ENCODE measurements at places on chromosomes 5 and 9. TPM values are rescaled to one million over a fixed set of nuclear protein-coding genes. Genes with fewer than 3 reads are reported as not detected.

DNA sequence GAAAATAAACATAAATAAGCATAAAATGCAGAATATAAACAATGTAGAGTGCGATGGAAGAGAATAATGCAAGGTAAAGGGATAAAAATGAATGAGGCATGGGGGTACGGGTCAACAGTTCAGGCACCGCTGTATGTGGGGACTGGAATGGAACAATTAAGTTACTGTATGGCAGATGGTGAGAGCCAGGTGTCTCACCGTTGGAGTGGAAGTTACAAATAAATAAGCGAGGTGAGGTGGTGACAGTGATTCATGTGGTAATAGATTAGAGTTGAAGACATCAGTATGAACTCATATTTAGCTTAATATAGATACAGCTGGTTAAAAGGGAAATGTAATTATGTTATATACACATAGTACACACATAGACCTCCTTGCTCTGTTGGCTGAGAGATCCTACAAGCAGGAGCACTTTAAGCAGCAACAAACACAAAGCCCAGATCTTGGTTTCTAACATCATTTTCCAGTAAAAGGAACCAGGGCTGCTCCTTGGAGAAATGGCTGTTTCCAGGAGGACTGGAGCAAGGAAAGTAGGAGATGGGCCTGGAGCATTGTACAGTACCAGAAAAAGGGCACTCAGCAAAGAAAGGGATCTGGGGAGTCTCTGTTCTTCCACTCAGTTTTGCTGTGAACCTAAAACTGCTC, 2.4 kb upstream of the OMD start:
- peak; percentile 2 for DNase-seq

DNA sequence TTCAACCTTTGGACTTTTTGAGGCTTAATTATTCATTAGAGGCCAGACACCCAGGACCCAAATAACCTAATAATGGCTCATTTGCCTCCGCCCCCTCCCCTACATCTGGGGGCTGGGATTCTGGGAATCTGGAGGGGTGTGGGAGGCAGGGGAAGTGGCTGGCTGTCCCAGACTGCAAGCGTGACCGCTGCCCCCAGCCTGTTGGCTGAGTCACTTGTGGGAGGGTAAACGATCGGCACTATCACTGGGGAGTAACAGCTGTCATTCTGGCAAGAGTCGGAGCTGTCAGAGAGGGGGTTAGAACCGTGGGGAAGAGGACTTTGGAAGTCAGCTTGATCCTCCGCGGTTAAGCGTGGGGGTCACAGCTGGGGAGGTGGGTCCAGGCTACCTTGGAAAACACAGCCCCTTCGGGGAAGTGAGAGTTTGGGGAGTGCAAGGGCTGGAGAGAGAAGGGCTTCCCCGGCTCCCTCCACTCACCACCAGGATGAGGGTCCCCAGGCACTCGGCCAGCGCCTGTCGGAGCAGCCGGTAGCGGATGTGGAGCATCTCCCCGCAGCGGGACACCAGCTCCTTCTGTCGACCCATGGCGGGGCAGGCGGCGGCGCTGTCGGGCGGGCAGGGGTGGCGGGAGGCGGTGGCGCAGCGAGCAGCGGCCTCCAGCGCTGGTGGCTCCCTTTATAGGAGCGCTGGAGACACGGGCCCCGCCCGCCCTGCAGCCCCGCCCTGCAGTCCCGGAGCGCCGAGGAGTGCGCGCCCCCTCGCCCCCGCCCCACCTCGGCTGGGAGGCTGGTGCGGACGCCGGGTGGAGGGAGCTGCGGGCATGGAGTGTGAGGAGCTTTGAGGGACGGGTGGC, at the start of gene AQP3:
Gene AQP3, minus strand, starts transcription at position 648 of the 853 bp plus-strand sequence. Its CDS starts 63 bp downstream, at position 585.
- DNase-seq, result peak; percentile 70

GRCh38 chr9:131028221-131028884, 19.4 kb downstream of the LAMC3 start:
- DNase-seq, result no peak

SLC45A2 gene
- total RNA-seq, result not detected

GRCh38 chr5:133781436-133782225, 169.3 kb upstream of the FSTL4 start:
- no peak for DNase-seq

DNA sequence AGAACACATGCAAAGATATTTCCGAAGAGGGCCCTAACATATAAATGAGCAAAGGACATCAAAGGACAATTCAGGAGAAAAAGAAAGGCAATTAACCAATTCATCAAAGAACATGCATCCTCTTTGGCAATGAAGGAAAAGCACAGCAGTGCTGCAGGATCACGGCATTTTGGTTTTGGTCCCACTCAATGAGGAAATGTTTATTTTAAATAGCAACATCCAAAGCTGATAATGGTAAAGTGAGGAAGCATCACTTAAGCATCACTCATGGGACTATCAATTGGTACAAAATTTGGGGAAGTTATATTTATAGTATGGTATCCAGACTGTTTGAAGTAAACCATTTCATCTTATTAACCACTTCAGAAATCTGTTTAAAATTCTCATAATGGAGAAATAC, 5.5 kb upstream of the CXCL14 start:
- no peak for DNase-seq

DNA sequence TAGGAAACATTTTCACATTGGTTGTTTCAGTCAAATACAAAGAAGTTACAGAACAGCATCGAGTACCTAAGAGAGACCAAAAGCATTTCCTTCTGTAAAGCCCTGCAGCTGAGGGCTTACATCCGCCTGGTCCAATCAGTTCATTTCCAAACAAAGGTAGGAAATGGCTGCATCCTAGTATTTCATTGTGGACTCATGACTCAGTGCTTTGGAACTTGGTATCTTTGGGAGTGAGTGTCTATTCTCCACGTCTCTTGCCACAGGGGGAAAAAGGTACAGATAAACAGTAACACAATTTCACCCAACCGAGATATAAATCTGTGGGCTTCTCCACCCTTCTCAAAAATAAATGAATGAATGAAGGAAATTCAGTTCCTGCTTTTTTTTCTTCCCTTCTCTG, 75.4 kb downstream of the NFIB start:
- DNase-seq, result peak; percentile 15

DNA sequence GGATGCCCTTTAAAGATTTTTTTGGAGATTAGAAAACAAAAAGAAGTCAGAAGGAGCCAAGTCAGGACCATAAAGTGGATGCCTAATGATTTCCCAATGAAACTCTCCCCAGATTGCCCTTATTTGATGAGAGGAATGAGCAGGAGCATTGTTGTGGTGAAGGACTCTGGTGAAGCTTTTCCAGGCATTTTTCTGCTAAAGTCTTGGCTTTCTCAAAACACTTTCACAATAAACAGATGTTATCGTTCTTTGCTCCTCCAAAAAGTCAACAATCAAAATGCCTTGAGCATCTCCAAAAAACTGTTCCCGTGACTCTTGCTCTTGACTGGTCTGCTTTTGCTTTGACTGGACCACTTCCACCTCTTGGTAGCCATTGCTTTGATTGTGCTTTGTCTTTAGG, 121.8 kb downstream of the CAAP1 start:
- no peak for DNase-seq

DNA sequence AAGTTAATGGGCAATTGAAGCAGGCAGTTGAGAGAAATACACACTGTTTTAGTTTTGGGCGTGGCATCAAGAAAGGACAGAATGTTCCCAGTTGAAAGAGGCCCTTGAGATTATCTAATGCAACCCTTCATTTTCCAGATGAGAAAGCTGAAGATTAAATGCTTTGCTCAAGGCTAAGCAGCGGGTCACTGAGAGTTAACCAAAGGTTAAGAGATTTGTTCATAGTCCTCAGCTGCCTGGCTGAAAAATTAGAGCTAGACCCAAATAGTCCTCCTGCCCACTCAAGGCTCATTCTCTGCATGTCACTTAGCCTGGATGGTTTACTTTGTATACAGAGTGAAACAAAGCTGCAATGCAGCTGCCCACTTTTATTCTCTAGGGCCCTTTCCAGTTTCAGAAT, 46.7 kb upstream of the MAMDC2 start:
- DNase-seq, result no peak

- DNase-seq, result no peak
Measured at GRCh38 chr9:83061036-83061435, 1.9 kb downstream of the RASEF start.

- DNase-seq, result no peak
Measured at GRCh38 chr9:136432591-136432990, 7.1 kb downstream of the INPP5E start.

GRCh38 chr5:93635991-93636390, 53.0 kb downstream of the NR2F1 start:
- DNase-seq, result no peak

- no peak for DNase-seq
Measured at GRCh38 chr9:130034570-130034969, 8.4 kb downstream of the FNBP1 start.

- DNase-seq, result peak; percentile 14
Measured at GRCh38 chr9:133944746-133945135, 47.4 kb downstream of the VAV2 start.

SLC1A3 gene
- 7.9 TPM for total RNA-seq

- DNase-seq, result no peak
Measured at GRCh38 chr9:32706725-32707100, 71.2 kb upstream of the TAF1L start.

DNA sequence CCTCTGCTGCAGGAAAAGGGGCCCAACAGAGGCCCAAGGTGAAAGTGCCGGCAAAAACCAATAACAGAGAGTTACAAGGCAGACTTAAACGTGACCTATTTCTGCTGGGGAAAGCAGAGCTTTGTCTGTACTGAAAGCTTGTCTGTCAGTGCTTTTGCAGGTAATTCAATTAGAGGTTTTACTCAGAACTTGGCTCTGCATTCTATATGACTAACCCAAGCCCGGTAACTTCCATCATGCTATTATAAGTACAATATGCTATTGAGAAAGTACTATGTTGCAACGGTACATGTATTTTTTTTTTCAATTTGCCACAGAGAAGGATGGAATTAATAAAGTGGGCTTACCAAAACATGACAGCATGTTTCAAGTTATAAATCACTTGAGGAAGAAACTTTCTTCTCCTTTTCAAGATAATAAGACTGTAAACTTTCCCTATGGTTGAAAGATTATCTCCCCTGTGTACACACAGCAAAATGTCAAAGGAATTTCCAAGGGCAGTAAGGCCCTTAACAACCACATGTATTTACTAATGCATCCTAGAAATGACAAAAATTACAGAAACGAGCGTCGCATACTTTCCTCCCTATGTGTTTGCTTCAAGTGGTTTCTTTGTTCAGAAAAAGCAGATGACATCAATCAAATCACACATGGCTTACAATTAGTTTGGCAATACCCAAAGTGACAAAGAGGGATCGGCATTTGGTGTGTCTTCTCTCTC, 282.4 kb downstream of the EFNA5 start:
- DNase-seq, result peak; percentile 25

Measured in Calu3 (cell line).